ENCODE measurements at places on chromosomes 3 and 15.

- no peak for DNase-seq
Observed at GRCh38 chr3:63976872-63977200, 46.5 kb downstream of the PSMD6 start.

- DNase-seq, result no peak
Observed at GRCh38 chr3:170469151-170470062, 50.7 kb downstream of the CLDN11 start.

- DNase-seq, result no peak
Observed at GRCh38 chr3:38397320-38397719, 50.7 kb downstream of the XYLB start.

- DNase-seq, result no peak
Observed at GRCh38 chr3:58474348-58474911, 17.5 kb upstream of the KCTD6 start.

- no peak for DNase-seq
Observed at GRCh38 chr15:31357148-31357547, 30.5 kb downstream of the KLF13 start.

- no peak for DNase-seq
Observed at GRCh38 chr15:91338766-91339165, 238.7 kb downstream of the SV2B start.

- no peak for DNase-seq
Observed at GRCh38 chr15:69105451-69105985, 54.9 kb upstream of the GLCE start.

Data from activated T-helper 1 cell treated with anti-CD3 and anti-CD28 coated beads, Interleukin-2, amount 50 U/mL, for 16 hours (primary cell).